Retina (tissue), 1 donor: ENCODE measurements at places on chromosomes 16 and 17.

DNA sequence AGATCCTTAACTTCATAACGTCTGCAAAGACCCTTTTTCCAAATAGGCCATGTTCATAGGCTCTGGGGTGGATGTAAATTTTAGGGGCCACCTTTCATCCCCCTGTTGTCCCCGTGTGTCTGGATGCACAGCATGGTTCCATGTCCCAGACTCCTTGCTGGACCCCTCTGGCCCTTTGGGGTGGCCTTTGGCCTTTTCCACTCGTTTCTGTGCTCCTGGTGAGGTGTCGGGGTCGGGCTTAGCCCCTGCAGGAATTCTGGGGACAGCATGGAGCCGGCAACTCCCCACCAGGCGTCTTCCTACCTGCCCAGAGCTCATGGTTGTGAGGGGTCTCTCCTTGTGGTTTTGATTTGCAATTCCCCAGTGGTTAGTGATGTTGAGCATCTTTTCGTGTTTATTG, 183.5 kb downstream of the SEC14L1 start:
- no peak for DNase-seq

DNA sequence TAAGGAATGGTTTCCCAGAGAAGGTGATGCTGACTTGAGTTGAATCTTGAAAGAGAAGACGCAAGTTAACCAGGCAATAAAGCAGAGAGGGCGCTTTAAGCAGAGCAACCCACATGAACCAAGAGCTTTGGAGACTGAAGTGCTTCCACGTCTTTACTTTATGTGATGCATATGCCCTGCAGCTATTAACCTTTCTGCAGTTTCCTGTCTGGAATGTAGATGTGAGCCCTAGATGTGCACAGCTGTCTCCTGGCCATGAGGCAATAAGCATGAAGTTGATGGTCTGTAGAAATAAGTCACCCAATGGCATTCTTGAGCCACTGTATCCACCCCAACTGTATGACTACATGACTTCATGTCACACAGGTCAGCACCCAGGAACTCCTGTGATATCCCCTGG, 5.7 kb upstream of the CHST4 start:
- no peak for DNase-seq

DNA sequence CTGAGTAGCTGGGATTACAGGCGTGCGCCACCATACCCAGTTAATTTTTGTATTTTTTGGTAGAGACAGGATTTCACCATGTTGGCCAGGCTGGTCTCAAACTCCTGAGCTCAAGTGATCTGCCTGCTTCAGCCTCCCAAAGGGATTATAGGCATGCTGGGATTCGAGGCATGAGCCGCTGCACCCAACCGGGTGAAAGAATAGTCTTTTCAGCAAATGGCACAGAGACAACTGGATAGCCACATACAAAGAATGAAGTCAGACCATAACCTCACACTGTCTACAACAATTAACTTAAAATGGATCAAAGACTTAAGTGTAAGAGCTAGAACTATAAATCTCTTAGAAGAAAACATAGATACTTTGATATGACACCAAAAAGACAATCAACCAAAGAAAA, 67.6 kb downstream of the TBC1D16 start:
- DNase-seq, result no peak

DNA sequence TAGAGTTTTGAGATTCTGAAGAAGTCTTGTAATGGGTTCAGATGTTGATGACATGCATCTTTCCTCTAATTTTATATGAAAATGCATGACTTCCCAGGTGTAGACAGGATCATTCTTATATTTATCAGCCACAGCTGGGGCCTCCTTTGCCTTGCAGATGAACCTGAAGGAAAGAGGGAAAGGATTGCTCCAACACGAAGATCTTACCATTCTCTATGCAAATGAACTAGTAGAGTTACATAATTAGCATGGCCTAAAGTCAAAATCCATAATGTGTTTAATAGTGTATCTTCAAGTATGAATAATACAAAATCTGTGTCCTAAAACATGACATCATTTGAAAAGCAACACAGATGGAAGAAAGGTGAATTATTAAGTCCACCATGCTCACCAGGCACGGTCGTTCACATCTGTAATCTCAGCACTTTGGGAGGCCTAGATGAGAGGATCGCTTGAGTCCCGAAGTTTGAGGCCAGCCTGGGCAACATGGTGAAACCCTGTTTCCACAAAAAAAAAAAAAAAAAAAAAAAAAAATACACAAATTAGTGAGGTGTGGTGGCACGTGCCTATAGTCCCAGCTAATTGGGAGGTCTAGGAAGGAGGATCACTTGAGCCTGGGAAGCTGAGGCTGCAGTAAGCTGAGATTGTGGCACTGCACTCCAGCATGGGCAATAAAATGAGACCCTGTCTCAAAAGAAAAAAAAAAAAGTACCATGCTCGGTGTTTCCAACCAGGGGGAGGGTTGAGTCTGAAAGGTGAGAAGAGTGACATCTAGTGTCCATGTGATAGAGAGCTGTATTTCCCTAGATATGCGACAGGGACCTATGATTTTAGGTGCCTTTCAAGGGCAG, 6.3 kb downstream of the VWA3A start:
- peak; percentile 41 for DNase-seq

- DNase-seq, result no peak
These were observed 533.2 kb upstream of the CDH5 start for GRCh38 chr16:65833171-65833871.

DNA sequence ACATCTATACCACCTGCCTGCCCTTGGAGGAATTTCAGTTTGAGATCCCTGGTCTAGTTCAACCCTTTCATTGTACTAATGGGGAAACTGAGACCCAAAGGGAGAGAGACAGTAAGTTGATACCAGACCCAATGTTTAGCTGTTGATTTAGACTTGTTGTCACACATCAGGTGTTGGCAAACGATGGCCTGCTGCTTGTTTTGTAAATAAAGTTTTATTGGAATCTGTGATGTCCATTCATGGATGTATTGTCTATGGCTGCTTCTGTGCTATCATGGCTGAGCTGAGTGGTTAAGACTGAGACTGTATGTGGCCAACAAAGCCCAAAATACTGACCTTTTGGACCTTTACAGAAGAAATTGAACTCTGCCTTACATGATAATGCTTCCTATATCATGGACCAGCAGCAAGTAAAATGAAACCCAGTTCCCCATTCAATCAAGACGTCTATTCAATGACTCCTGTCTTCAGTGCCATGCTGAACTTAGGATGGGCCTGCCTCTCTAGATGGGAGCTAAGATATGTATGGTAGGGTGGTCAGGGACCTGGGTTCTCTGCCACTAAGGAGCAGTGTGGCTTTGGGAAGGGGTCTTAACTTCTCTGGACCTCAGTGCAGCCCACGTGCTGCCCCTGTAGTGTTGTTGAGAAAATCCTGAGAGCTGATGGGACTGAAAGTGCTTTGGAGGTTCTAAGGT, 111.0 kb downstream of the IRX5 start:
- no peak for DNase-seq

DNA sequence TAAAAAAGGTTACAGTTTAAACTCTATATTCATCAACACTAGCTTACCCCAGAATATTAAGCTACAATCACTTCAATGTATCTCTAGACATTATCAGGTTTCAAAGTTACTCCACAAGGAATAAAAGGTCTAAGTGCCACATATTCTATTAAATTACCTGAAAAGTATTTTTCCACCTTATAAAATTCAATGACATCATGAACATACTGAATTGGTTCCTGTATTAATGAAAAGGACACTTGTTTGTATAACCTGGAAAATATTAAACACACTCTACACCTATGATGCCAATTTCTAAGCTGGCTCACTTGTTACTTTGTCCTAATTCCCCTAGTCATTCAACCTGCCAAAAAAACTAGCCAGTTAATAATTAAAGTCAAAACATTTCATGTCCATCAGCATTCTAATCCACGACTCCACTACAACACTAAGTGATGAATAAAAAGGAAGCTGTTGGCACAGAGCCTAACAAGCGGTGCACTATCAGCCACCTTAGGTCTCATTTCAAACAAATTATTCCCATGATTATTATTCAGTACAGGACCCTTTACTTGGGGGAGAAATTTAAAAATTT, 12.2 kb downstream of the MED13 start:
- DNase-seq, result no peak

DNA sequence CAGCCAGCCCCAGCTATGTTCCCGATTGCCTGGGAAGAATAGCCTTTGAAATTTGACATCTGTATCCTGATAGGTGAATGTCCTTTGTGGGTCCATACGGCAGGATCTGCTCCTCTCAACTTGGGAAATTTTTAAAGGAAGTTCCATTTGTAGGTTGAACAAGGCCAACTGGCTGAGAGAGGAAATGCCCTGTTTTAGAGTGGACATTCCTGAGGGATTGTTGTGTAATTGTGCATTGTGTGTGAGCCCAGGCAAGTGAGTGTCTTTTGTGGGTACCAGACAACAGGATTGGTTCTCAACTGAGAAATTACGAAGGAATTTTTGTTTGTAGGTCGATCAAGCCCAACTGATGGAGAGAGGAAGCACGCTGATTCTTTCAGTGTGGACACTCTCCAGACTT, 2.6 kb upstream of the CPHXL2 start:
- DNase-seq, result no peak

- DNase-seq, result no peak
These were observed 9.3 kb upstream of the RNF135 start for GRCh38 chr17:30961209-30962188.

GRCh38 chr16:67026570-67026969, 2.4 kb upstream of the CBFB start:
- no peak for DNase-seq

DNA sequence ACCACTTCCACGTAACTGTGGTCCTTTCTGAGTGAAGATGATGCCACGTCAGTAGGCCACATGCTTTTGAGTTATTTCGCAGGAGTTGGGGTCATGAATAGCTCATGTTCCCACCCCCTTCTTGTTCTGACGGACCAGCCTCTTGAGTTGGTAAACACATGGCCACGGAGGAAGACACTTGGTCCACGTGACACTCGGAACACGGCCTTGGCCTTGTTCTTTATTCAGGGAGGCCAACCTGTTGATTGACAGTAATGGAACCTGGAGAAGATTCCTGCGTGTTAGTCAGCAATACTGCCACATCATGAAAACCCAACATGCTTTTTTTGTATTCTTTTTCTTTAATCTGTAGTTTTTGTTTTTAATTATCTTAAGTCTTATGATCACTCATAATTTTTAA, 56.3 kb downstream of the SEC14L1 start:
- DNase-seq, result no peak

DNA sequence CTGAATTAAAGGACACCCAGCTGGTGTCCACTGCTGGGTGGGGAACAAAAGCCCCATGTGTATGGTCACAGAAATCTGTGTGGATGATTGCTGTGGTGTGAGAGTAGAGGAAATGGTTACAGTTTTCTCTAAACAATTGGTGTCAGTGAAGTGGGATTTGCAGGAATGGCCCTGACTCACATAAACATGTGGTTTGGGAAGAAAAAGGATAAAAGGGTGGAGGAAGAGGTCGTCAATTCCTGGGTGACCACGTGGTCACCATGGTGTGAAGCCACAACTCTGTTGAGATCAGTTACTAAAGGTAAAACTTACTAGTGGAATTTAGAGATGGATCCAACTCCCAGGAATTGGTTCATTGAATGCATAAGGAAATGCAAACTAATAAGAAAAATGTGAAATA, 3.6 kb upstream of the TUBG2 start:
- no peak for DNase-seq

GRCh38 chr16:1614456-1615102, 2.4 kb downstream of the CRAMP1 start:
- peak; percentile 49 for DNase-seq

DNA sequence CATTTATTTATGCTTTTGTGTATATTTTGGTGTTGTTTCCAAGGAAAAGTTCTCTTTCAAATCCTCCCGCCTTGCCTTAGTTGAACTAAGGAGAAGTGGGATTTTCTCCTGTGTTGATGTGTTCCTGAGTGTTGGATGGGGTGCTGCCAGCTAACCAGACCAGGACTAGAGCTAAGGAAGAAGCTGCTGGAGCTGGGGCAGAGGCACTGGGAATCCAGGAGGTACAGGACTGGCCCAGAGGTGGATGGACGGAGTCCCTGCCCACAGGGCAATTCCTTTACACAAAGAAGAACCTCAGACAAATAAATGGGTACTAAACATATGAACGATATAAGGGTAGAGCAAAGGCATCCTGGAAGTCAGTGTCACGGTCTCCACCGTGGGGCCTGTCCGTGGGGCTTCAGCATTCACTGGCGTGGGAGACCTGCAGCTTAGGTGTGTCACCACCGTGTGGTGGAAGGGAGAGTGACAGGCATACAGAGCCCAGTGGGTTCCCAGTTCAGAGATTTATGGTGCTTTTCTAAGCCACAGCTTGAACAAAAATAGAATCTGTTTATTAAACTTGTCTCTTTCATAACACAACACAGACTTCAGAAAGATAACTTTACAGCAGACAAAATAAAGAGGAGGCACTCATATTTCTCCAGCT, 270.7 kb downstream of the NTN1 start:
- peak; percentile 41 for DNase-seq

GRCh38 chr16:22013486-22013885, 5.6 kb downstream of the MOSMO start:
- no peak for DNase-seq

DNA sequence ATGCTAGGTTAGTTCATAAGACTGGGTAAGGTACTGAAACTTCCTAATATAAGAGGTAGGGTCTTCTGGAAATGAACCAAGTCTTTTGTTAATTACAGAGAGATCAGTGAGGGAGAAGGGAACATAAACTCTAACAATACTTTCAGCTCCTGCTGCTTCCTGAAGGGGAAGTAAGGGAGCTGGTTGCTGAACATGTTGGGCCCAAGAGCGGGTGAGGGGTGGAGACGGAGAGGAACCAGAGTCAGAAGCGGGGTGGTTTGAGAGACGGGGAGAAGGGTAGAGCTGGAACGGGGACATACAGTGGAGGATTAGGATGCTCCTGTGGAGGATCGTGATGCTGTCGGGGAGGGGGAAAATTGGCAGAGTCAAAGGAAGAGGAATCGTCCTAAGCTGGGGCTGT, 11.5 kb upstream of the ZNF747 start:
- no peak for DNase-seq

- DNase-seq, result no peak
These were observed 740.9 kb downstream of the CDH8 start for GRCh38 chr16:61295311-61295710.

DNA sequence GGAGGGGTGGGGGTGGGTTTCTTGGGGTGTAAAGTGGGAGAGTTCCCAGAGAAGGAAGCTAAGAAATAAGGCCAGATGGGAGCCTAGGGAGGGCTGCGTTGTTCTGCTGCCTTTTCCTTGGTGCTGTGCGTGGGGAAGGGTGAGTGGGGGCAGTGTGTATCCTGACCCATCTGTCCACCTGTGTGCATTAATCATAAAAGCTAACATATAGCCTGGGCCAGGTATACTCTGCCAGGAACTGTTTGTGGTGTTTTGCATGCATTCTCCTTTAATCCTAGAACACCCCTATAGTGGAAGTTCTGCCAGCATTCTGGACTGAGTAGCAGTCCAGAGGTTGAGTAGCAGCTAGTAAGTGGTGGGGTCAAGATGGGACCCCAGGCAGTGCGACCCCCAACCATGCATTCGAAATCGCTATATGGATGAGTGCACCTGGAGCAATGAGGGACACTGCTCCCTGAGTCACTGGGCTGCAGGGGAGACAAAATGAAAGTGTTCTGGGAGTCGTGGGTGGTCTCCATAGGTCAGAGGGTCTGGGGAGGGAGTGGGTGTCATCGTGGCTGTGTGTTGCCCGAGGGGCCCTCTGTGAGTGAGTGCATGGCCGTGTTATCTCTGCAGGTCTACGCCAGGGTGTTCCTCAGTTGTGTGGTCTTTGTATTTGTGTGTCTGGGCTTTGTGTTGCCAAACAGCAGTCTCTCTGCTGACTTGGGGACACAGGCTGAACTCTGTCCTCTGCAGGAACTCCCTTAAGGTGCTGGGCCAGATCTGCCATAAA, 1.3 kb downstream of the ERBB2 start:
- DNase-seq, result peak; percentile 32
